ENCODE measurements at places on chromosomes 4 and X.

- no peak for DNase-seq
Observed at GRCh38 chrX:115632455-115632854, 71.5 kb downstream of the PLS3 start.

DNA sequence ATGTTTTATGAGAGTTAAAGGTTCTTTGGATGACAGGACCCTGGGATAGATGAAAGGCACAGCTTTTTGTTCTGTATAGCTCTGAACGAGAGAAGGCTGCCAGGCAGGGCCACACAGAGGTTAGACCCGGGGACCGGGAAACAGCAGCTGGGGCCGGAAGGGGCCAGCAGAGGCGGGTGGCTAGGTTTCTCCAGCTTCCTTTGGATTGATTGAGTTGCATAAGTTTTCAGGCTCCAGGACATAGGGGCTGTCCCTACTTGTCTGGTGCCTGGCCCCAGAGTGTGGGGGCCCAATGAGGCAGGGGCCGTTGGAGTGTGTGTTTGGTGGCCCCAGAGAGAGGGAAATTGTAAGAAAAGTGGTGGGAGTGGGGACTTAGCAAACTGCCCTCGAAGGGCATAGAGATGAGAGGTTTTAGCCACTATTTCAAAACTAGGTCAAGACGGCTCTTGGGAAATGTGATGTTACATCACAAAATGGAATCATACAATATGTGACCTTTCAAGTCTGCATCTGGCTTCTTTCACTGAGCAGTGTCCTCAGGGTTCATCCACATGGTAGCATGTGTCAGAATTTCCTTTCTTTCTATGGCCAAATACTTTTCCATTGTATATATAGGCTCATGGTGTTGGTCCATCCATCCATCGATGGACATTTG, 3.7 kb downstream of the ZFP92 start:
- DNase-seq: no peak

GRCh38 chr4:108624263-108625056, 4.1 kb downstream of the RPL34 start:
- no peak for DNase-seq

GRCh38 chr4:151359576-151359975, 34.2 kb upstream of the SH3D19 start:
- no peak for DNase-seq

DNA sequence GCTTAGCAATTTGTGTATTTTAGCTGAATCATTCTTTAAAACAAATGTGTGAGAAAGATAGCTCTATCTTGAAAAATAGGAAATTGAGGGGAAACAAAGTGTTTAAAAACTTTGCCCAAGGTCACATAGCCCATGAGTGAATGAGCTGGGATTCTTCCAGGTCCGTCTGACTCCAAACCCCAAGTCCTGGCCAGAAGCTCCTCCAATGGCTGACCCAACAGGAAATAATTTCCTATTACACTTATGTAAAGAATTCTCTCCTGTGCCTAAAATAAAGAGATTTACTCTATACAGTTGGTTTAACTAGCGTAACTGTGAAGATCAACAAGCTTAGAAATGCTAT, 287.6 kb downstream of the ARHGAP24 start:
- DNase-seq: no peak

GRCh38 chr4:3077796-3078195, 3.3 kb downstream of the HTT start:
- no peak for DNase-seq

DNA sequence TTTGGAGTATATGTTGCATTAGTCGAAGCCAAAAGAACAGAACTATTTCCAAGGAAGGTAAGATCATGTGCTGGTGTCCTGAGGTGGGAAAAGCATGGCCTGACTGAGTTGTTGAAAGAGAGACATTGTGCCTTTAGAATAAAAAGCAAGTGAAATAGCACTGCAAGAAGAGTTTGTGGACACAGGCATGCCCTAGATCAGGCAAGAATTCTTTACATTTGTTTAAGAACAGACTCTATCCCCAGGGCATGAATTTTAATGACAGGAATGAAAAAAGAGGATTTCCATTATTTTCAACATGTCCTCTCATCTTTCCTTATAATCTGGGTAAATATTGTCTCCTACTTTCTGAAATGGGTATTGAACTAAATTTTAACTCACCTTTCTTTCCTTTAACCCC, 516.2 kb upstream of the GALNT7 start:
- no peak for DNase-seq
